ENCODE measurements at places on chromosomes 16 and 17.
A peak's percentile ranks its signal among the peaks of the same experiment; 100 is the strongest.

- no peak for DNase-seq
These were observed 57.6 kb downstream of the RGS9 start for GRCh38 chr17:65194670-65195334.

- peak; percentile 60 for DNase-seq
These were observed at the start of gene NTN1 for GRCh38 chr17:9021158-9021991. Gene NTN1 (plus strand): TSS chr17:9021510. CDS start chr17:9022374, 864 bp downstream.

DNA sequence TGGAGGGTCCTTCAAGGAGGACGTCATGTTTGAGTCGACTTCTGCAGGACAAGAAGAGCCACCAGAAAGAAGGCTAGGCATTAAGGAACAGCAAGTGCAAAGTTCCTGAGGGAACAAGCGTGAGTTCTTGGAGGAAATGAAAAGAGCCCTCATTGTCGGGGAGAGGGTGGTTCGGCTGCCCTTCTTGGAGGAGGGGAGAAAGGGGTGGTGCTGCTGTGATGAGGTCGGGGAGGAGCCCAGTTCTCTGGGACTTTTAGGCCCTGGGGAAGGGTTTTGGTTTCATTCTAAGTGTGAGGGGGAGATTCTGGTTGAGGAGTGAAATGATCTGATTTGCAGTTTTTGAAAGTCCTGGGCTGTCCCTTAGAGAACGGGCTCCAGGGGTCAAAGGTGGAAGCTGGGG, 4.1 kb downstream of the BICDL2 start:
- no peak for DNase-seq

DNA sequence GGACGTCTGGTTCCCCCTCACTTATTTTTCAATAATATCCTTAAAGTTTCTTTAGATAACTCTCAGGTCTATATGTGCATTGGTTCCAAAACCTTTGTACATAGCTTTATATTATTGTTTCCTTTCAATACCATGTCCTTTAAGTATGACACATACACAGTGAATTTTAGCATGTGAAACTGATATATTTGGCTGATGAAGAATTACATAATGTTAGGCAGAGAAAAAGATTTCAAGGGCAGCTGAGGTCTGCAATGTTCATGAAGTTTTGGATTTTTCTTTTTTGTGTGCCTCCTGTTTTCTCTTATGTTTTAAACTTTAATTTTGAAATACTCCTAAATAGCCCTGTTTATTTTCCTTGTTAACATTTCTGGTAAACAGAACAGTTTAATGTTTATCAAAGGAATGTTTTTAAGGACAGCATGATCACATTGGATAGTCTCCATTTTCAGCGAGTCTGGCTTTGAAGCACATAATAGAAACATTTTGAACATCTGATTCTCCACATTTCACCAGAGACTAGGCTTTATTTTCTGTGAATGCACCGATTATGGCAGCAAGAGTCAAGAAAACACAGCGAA, 32.9 kb upstream of the FBXO47 start:
- no peak for DNase-seq

DNA sequence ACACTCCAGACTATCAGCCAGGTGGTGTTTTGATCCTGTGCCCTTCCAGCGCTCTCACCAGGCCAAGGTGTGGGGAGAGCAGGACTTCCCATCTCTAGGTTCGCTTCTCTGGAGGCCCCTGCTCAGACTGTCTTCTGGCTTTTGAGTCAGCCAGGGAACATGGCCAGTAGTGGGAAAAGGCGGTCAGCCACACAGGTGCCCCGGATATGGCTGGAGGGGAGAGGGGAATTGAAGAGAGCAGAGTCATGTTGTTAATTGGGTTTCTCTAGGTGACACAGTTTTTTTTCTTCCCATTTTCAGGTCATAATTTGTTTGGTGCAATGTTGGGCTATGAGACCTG, 1.5 kb downstream of the MINK1 start:
- no peak for DNase-seq

DNA sequence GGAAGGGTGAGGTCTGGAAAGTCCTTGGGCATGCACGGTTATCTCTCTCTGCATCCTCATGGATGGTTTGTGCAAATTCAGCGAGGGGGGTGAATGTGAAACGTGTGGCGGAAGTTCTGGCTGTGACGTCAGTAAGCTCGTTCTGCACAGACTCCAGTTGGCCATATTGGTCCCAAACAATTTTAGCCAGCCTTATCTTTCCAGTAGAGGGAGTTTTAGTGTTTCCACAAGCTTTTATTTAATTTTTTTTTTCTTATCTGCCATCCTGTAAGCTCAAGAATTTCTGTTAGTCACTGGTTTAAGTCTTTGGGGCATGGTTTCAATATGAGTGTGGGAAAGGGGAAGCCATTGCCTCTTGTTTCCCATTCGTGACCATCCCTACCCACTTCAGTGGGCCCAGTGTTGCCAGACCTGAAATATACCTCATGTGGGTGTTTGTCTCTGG, 39.0 kb downstream of the HLF start:
- no peak for DNase-seq

Data from HAP-1 (cell line).